ENCODE measurements at places on chromosomes 7 and 10.

GRCh38 chr10:26336979-26337378 is 101.2 kb upstream of the APBB1IP start:
- H3K4me3 ChIP-seq: no peak overlapping the region
- no peak overlapping the region for H3K27ac ChIP-seq
- H3K36me3 ChIP-seq: no peaks in the 10 kb centered on the region
- H3K4me1 ChIP-seq: no peaks in the 10 kb centered on the region
- peaks cover 19% of the 10 kb centered on the region for H3K27me3 ChIP-seq

GRCh38 chr10:122019414-122019975 is 30.5 kb downstream of the TACC2 start:
- H3K4me1 ChIP-seq: no peaks in the 10 kb centered on the region
- no peak overlapping the region for H3K4me3 ChIP-seq
- no peaks in the 10 kb centered on the region for H3K36me3 ChIP-seq
- H3K27ac ChIP-seq: no peak overlapping the region
- H3K27me3 ChIP-seq: no peaks in the 10 kb centered on the region

DNA sequence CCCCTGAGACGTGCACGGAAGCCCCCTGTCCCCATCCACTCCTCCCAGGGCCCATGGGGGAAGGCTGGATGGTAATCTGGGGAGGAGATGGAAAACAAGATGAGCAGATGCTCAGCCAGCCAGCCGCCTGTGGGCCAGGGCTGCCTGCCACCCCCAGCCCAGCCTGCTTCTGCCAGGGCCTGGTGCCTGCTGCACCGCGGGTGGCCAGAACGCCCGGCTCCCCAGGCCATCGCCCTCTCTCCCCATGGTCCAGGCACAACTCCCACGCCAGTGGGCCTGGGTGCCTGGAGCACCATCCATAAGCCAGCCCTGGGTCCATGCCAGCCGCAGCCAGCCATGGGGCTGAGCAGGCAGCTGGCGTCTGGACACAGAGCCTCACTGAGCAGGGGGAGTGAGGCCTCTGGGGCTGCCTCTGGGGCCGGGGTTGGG is 57.2 kb upstream of the ELN start:
- no peaks in the 10 kb centered on the region for H3K36me3 ChIP-seq
- H3K4me1 ChIP-seq: no peaks in the 10 kb centered on the region
- H3K4me3 ChIP-seq: no peak overlapping the region
- no peak overlapping the region for H3K27ac ChIP-seq
- no peaks in the 10 kb centered on the region for H3K27me3 ChIP-seq

DNA sequence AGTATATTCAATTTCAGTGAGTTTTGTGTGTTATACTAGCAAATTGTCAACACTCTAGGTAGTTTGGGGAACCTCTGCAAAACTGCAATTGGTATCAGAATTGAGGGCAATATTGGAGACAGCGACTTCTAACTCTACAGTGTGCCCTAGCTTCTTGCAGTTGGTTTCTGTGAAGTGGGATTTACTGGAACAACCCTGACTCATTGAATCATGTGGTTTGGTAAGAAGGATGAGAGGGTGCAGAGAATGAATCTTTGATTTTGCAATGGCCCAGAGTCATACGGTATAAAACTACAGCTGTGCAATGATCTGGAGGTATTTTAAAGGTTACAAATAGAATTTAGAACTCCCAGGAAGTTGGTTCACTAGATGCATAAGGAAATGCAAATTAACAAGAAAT is 129.1 kb upstream of the PPP1R3A start:
- H3K27ac ChIP-seq: no peak overlapping the region
- H3K4me3 ChIP-seq: no peak overlapping the region
- no peaks in the 10 kb centered on the region for H3K27me3 ChIP-seq
- peak; percentile 70 for DNase-seq
- no peaks in the 10 kb centered on the region for H3K36me3 ChIP-seq
